ENCODE measurements at places on chromosomes 5 and 9.

DNA sequence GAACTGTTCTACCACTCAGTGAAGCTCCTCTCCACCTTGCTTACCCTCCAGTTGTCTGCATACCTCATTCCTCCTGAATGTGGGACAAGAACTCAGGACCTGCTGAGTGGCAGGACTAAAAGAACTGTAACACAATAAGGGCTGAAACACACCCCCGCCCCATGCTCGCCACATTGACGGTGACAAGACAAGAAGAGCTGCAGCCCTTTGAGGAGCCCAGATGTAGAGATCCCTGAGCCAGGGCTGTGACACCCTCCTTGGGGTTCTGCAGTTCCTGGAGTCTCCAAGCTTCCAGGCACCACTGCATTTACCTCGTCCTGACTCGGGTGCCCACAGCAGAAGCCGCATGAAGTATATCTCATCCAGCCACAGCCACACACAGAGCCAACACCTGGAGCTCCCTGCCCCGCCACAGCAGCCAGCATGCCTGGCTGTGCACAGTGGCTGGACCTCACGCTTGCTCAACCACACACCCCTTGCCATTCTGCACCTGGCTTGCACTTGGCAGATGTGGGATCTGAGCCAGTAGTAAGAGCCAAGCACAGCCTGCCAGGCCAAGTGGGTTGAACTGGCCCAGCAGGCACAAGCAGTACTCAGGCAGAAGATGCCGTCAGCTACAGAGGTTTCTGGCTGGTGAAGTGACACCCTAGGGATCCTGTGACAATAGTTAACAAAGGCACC lies 166.1 kb downstream of the RNF180 start:
- no peak for DNase-seq

DNA sequence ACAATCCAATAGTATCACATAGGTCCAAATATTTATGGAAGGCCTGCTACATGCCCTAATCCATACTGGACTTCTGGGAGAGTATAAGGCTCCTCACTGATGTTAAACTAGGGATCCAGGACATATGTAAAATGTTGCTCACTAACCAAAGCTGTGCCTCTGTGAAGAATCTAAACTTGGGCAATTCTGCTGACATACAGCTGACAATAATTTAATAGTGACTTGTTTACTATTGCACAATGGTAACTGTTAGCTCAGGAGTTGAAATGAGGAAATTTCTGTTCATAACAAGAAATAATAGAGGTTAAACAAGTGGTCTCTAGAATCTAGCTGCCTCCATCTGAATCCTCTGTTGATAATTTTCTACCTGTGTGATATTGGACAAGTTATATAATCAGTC lies 14.9 kb upstream of the CTXN3 start:
- no peak for DNase-seq

GRCh38 chr5:62376064-62376463 lies 27.6 kb downstream of the DIMT1 start:
- DNase-seq = no peak

DNA sequence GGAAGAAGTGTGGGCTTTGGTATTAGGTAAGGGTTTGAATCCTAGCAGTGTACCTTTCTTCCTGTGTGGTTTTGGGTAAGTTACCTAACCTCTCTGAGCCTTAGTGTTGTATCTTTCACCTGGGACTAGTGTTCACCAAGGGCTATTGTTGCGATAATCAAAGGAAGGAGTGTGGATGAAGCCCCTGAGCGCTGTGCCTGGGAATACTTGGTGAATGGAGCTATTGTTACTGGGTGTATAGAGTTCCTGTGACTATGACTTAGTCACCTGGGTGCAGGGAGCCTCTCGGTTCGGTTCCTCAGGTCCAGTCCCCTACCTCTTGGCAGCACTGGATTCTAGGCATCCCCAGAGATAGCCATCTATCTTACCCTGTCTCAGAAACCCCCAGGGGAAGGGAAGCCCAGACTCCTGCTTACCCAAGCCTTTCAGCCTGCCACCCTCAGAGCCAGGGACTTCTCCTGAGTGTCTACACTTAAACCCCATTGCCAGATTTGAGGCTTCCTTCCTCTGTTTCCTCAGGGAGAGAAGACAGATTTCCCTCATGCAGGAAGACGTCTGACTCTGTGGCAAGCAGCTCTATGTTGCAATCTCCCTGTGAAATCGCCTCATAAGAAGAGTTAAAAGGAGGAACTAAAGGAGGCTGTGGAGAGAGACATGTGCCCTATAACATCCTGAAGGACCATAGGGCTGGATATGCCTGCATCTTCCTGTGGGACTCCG lies 181.0 kb upstream of the PITX1 start:
- peak; percentile 90 for DNase-seq

DNA sequence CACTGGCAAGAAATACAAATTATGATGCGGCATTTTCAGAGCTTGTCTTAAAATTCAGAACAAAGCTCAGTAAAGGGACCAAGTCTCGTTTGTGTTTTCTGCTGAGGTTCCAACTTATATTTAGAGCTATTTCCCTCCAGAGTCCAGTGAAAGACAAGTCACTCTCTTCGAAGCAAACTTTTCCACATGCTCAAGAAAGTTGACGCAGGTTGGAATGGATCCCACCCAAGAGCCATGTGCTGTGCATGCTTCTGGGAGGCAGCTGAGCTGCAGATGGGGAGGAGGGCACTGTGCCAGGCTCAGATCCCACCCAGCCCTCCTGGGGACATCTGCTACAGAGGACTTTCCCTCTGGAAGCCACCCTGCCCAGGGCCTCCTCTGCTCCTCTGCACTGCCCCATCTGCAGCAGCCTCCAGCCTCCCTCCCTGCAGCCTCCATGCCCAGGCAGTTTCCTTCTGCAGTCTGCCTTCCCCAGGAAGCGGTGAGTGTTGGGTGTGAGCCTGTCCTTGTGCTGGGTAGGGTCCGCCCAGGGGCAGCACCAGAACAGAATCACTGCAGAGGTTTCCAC lies 75.3 kb downstream of the COL23A1 start:
- DNase-seq = no peak

DNA sequence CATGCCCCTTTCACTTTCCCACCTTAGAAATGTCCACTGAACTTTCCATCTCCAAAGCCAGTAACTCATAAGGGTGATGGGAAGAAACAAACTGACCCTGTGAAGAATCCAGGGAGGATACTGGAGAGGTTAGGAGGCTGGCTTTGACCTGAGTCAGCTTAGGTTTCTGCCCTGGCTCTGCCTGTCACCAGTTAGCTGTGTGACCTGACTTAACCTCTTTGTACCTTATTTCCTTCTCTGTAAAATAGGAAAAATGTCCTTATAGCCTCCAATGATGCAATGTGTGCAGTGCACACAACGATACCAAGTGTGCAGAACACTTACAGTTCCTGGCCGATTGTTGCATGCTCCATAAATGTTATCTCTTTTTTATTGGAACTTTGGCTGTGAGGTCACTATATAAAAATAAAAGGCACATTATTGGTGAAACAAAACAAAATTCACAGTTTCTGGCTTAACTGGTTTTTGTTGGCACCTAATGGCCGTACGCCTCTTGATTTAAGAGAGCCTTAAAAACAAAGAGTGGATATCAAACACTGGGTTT lies 37.8 kb downstream of the GABRP start:
- DNase-seq = no peak

- DNase-seq = no peak
Measured at GRCh38 chr5:57858905-57859304, 376.3 kb upstream of the ACTBL2 start.
